T follicular helper cell (primary cell): ENCODE measurements at places on chromosomes 3 and 15.

DNA sequence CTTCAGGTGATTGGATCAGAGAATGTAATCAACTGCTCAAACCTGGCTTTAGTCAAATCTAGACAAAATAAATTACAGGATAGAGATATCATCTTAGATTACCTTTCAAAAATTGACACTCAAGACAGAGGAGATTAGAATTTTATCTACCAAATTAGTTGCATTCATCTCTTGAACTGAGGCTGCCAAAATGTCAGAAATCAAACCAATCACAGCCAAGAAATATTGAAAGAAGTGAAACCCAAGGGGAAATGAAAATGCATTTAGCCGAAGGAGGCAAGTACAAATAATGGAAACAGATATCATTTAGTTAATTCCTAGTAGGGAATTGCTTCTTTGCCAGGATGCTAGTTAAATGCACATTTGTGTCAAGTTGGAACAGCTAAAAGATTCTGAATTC is 261.1 kb upstream of the PDZRN3 start:
- DNase-seq = no peak

DNA sequence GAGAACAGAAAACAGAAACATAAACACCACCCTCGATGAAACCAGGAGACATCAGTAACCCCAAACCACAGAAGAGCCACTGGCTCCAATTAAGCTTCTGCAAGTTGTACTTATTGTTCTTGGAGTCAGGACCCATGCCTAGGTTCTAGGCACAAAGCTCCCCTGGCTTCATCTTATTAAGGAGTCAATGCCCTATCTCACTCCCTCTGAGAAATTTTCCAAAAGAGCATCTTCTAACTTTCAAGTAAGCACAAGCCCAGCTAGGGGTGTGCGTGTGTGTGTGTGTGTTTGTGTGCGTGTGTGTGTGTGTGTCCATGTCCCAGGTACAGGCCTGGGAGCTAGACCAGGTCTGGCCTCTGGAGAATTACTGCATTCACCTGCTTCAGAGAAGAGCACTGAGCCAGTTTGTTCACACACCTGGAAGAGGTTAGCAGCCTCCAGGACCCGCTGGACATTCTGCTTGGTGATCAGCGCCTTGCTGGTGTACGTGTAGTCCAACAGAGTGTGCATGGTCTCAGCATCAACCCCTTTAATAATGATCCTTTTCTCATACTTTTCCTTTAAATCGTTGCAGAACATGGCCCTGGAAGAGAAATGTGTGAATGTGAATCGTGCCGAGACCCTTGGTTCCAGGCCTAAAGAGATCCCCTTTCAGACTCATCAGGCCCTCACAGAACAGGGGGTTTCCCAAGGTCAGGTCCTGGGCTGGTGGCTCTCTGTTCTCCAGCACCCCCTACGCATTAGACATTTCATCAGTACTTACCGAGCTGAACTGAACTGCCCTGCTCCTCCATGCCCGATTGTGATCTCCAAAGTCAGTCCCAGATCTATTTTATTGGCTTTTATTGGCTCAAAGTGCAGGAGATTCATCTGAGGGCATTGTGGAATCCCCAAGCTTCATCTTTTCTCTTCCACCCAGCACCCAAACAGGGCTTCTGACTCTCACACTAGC is 27.8 kb downstream of the KLHL6 start:
- DNase-seq = no peak

GRCh38 chr3:114152519-114153151 is 26.2 kb downstream of the DRD3 start:
- DNase-seq = peak; percentile 71

GRCh38 chr3:77242371-77242770 is 202.5 kb downstream of the ROBO2 start:
- DNase-seq = no peak

GRCh38 chr15:40702077-40702476 is 7.1 kb downstream of the RAD51 start:
- no peak for DNase-seq

DNA sequence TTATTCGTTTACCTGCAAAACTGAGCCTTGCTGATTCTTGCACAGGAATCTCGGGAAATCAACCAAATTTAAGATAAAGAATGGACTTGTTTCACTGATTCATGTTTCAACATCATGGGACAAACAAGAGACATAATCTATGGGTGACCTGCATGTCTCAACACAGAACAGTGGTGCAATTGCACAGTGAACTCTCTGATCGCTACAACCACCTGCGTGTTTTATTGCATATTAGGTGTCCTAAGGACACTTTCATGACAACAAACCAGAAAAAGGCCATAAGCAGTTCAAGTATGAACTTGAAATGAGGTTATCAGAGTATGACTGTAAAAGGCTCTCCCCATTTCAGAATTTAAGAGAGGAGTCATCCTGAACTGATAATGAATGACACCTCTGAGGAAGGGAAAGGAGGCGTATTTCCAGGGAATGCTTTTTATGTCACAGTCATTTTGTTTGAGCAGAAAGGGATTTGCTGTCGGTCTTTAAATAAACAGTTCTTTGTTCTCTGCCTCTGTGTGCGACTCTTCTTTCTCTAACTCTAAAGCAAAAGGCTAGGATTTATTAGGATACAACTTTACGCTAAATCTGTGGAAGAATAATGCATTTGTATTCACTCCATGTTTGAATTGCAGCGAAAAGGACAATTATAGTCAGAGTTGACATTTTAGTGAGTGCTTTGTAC is 167.2 kb downstream of the RBMS3 start:
- DNase-seq = no peak

- no peak for DNase-seq
Observed at GRCh38 chr15:32737304-32737703, 19.5 kb downstream of the GREM1 start.

DNA sequence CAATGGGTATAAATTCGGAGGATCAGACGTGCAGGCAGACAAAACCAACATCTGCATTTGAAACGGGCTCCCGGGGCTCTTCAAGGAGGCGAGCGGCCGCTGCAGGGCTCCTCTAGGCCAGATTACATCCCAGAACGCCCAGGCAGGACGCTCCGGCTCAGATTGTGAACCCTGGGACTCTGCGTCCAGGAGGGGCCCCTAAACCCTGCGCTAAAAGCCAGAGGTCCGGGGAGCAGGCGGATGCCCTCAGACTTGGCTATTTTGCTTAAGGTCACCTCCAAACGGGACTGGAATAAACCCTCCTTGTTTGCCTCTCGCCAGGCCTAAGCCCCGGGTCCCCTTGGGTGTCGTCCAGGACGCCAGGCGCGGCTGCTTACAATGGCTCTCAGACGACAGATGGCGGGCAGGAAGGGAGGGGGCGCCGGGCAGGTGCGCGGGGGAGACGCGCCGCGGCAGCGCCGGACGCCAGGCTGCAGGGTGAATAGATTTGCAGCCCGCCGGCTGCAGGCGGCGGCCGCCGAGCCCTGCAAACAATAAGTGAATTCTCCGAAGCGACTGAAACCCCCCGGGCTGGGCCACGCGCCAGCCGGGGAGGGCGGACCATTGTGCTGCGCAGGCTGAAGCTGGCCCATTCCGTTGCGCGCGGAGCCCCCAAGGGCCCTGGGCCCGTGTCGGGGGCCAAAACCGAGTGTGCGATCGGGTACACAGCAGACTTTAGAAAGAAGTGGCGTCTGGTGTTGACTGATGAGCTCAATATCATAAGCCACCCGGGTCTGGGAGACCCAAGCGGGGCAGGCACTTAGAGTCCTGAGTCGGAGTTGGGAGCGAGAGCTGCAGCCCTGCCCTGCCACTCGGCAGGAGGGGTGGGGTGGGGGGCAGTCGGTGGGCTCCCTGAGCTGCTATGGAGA is 32.3 kb upstream of the AMOTL2 start:
- no peak for DNase-seq

GRCh38 chr3:48991851-48992545 is 2.0 kb downstream of the P4HTM start:
- no peak for DNase-seq

DNA sequence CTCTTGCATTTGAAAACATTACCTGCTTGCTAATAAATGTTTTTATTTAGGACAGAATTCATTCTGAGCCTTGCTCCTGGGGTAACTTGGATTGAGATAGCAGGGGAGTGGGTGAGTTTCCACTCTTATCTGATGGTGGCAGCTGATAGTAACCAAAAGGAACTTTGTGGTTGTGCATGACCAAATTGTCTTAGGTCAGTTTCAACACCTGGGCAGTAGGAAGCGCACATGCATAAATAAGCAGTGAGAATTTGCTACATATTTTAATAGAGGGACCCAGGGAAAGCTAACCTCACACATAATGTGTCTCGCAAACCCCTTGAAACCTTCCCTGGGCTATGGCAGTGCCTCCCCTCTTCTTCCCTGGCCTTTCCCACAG is 65.4 kb upstream of the XCR1 start:
- no peak for DNase-seq

DNA sequence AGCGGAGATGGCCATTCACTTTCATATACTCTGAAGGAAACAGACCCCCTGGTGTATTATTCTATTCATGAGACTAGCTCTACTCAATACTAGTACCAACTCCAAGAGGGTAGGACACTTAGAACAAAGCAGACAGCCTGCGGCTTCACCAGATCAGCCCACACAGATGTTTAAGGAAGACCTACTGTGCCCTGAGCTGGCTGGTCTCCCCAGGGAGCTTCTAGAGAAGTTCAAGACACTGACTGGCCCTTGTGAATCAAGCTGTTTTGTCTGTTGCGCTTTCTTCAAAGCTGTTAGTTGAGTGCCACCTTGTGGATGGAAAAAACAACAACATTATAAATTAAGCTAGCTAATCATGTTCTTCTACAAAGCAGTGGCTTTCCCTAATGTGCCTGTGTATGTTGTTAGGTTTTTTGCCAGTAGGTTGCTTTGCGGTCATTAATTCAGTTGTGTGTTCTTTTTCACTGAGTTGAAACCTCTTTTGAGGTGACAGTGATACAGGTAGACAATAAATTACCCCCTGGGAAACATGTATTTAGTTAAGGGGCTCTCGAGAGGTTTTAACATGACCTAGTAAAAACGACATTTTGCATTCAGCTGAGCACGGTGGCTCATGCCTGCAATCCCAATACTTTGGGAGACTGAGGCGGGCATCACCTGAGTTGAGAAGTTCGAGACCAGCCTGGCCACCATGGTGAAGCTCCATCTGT is 64.2 kb upstream of the MYZAP start:
- no peak for DNase-seq
